Liver (tissue), 10 donors: ENCODE measurements at places on chromosomes 5 and 9.

DNA sequence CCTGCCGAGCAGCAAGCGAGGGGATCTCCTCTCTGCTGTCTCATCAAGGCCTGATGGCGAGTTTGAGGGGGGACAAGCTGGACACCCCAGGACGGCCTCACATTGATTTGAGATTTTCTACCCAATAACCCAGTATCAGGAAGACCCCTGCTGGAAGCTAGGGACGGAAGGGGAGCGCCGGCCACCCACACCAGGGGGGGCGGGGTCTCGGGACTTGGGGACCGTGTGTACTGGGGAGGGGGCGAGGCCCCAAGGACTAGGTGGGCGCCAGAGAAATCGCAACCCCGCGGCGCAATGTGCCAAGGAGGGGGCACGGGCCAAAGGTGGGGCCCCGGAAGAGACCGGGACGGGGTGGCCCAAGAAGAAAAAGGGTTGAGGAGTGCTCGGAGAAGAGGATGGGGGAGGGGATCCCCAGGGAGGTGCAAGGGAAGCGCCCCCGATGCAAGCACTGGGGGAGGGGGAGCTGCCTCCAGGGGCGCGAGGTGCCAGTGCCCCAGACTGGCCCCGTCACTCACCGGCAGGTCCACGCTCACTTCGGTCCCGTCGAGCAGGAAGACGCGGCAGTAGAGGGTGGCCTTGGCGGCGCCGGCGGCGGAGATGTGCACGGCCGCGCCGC is 1.1 kb downstream of the EPB41L4B start:
- peak; percentile 37 for DNase-seq

DNA sequence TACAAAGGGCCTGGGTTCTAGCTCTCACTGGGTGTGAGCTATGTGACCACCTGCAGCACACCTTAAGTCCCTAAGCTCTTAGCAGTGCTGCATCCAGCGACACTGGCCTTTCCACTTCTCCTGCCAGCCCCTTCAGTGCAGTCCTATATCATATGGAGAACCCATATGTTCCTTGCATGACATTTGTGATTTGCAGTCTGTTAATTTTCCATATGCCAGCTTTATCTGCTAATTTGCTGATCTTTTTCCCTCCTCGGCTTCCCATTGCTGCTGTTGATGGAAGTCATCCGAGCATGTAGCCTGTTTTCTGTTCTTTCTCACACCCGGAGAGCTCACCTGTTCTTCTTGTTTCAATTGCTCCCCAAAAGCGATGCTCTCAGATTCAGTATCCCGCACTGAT is 23.2 kb downstream of the PRDM6 start:
- DNase-seq, result no peak

GRCh38 chr9:124303762-124304161 is 46.0 kb downstream of the NEK6 start:
- DNase-seq, result no peak

- no peak for DNase-seq
These were observed 1004.1 kb upstream of the EDIL3 start for GRCh38 chr5:85388770-85389169.

DNA sequence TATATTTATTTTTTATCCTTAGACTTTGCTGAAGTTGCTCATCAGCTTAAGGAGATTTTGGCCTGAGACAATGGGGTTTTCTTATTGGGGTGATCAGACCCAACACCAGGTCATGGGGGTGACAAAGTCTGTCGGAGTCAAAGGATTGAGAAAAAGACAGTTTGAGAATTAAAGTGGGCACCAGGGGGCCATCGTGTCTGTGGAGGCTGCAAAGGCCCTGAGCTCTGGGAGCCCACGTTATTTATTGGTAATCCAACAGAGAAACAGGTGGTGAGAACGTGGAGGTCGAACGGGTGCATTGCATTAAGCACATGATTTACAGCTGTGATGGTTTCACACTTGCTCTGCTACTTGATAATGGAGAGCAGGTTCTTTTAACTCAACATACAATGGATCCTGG is 102.5 kb upstream of the CDH10 start:
- DNase-seq, result no peak

- DNase-seq, result no peak
These were observed 12.4 kb downstream of the CEL start for GRCh38 chr9:133074111-133074651.

DNA sequence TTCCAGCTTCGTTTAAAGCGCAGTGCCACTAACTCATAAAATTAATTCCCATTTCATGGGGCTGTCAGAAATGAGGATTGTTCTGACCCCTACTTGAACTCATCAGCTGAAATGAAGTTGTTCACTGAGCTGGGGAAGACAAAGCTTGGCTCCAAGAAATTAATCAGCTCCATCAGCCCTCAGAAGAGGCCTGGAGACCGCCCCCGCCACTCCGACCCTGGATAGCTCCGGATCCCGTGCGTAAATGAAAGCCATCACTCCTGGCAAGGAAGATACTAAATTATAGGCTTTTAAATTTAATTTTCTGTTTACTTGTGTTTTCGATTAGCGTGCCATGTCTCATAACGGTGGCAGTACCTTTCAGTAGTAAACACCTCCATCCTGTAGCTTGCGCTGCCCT is 142.8 kb upstream of the IRX2 start:
- no peak for DNase-seq

GRCh38 chr5:39717176-39717897 is 292.6 kb upstream of the DAB2 start:
- no peak for DNase-seq

DNA sequence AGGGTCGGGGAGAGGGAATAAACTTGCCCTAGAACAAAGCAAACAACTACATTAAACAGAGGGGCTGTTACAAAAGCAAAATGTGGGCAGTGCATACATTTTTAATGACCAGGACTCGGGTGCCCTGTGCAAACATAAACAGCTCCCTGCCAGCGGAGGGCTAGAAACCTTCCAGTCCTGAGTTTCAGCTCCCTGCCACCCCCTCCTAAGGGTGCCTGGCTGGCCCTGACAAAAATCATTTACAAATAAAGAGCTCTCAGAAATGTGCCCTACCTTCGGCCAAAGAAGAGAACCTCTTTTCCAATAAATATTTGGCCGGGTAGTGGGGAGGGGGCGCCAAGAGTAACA is 29.5 kb downstream of the FOXD1 start:
- no peak for DNase-seq

- DNase-seq, result no peak
These were observed 214.4 kb downstream of the EFNA5 start for GRCh38 chr5:107456281-107456715.

DNA sequence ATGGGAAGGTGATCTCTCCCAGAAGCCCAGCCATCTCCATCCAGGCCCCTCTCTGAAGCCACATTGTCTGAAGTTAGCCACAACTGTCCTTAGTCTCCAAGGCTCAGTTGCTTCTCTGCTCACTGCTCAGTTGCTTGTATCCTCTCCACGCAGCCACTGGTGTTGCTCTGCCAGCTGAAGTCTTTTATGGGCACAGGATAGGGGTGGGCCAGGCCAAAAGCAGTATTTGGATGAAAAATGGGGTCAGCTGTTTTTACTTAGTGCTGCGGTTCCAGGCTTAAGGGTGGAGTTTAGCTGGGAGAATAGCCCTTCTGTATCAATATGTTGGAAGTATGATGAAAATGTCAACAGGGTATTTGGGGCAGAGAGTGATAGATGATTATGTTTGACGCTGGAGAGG is 168.8 kb upstream of the PPP1R2B start:
- no peak for DNase-seq

- no peak for DNase-seq
These were observed 42.8 kb downstream of the SHB start for GRCh38 chr9:38026021-38026809.

- no peak for DNase-seq
These were observed 54.8 kb downstream of the MYO10 start for GRCh38 chr5:16881251-16881650.

DNA sequence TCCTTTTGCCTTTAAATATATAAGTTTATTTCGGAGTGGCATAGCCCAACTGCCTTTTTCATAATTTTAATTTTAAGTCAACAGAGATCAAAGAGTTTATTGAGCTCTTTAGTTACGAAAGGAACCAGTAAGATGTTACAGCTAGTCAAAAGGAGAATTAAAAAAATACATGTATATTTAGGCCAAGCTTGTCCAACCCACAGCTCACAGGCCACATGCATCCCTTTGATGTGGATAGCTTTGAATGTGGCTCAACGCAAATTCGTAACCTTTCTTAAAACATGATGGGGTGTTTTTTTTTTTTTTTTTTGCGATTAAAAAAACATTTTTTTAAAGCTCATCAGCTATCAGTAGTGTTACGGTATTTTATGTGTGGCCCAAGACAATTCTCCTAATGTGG is 50.2 kb upstream of the IL31RA start:
- DNase-seq, result no peak

DNA sequence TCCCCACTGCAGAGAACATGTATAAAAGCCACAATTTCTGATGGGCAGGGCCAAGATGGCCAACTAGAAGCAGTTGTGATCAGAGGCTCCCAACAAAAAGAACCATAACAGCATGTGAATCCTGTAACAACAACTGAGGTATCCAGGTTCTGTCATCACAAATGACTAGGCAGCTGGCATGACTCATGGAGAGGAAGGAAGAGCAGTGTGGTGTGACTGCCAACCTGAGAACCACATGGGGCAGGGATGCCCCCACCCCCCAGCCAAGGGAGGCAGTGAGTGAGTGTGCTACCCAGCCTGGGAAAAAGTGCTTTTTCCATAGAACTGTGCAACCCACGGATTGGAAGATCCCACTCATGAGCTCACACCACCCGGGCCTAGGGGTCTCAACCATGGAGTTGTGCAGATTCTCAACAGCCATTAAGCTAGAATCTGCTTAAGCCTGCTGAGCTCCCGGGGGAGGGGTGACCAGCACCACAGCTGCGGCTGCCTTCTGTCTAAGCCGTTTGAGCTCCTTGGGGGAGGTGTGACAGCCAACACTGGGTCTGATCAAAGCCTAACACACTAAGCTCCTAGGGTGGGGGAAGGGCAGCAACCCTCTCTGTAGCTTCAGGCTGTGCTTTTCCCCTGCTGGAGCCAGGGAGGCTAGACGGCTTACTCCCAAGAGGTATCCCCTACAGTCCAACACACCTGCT is 80.1 kb upstream of the DMAC1 start:
- DNase-seq, result no peak

GRCh38 chr5:88401686-88402085 is 133.0 kb upstream of the TMEM161B start:
- no peak for DNase-seq

DNA sequence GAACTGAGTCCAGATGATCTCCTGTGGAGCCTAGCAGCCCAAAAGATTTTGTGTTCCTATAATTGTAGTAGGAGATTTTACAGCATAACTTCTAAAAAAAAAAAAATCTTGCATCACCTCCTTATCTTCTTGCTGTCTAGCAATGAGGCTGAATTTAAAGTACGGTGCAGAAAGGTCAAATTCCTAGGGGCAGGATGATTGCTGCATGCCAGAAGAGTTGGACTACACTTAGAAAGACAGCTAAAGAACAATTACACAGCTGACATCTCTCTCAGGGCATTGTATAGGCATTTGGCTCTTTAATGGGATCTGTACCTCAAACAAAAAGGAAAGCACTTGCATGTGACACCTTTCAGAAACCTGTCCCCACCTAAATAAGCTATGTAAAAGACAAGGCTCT is 443.2 kb downstream of the HCN1 start:
- no peak for DNase-seq

GRCh38 chr5:133244242-133244641 is 192.4 kb downstream of the HSPA4 start:
- no peak for DNase-seq

DNA sequence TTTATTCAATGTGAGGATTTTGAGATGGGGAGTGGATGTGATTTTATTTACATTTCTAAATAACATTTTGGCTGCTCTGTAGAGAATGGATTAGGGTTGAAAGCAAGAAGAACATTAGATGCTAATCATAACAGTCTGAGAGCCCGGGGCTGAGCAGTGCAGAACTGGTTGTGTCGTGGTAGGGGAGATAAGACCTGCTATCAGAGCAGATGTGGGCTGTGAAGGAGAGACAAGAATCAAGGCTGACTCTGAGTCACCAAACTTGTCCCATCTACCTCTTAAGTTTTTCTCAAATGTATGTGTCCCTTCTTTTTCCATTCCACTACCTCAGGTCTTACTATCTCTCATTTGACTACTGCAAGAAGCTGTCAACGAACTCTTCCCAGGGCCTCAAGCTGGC is 35.4 kb upstream of the SLC28A3 start:
- no peak for DNase-seq

DNA sequence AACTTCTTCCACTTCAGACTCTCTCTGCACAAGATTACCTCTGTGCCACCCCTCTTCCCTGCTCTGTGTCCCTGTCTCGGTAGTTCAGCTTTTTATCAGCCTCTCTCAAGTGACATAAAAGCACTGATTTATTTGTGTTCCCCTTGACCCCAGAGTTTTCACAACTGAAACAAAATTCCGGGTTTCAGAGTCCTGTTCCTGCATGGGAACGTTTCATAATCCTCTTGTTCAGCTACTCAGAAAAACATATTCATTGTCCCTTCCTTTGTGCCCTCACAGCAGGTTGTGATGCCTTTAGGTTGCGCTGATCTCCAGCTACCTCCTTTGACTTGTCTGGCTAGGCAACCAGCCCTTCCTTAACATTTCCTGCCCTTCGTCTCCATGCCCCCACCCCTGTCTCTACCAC is 13.7 kb upstream of the ITGA1 start:
- no peak for DNase-seq
